ENCODE measurements at places on chromosomes 3 and 15. TPM values are rescaled to one million over a fixed set of nuclear protein-coding genes. Genes with fewer than 3 reads are reported as not detected.

OCA2 gene
- 0.64 TPM for total RNA-seq

STAC gene
- total RNA-seq, result 8.1 TPM

ZKSCAN7 gene
- 12.7 TPM for total RNA-seq

FOXL2 gene
- 1.8 TPM for total RNA-seq

ZCWPW2 gene
- 0.50 TPM for total RNA-seq

MSL2 gene
- 35.4 TPM for total RNA-seq

ANKRD34C gene
- 0.24 TPM for total RNA-seq

SUCLG2 gene
- 41.1 TPM for total RNA-seq

SLC28A1 gene
- total RNA-seq, result 0.68 TPM

GRCh38 chr3:187737368-187738070 lies 7.7 kb downstream of the BCL6 start:
- peak; percentile 23 for ATAC-seq

DNA sequence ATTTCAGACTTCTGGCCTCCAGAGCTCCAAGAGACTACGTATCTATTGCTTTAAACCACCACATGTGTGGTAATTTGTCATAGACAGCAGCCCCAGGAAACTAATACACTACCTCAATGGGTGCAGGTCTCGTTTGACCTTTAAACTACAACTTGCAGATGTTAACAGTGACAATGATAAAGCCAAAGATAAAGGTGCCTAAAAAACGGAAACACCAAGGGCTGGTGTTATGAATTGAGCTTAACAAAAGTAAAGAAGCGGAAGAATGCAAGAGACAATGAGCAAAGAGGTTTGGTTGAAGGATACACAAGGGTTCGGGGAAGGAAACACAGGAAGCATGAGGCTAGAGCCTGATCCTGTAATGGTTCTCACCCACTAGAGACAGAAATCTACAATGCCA lies 50.8 kb downstream of the RFTN1 start:
- no peak for ATAC-seq

DNA sequence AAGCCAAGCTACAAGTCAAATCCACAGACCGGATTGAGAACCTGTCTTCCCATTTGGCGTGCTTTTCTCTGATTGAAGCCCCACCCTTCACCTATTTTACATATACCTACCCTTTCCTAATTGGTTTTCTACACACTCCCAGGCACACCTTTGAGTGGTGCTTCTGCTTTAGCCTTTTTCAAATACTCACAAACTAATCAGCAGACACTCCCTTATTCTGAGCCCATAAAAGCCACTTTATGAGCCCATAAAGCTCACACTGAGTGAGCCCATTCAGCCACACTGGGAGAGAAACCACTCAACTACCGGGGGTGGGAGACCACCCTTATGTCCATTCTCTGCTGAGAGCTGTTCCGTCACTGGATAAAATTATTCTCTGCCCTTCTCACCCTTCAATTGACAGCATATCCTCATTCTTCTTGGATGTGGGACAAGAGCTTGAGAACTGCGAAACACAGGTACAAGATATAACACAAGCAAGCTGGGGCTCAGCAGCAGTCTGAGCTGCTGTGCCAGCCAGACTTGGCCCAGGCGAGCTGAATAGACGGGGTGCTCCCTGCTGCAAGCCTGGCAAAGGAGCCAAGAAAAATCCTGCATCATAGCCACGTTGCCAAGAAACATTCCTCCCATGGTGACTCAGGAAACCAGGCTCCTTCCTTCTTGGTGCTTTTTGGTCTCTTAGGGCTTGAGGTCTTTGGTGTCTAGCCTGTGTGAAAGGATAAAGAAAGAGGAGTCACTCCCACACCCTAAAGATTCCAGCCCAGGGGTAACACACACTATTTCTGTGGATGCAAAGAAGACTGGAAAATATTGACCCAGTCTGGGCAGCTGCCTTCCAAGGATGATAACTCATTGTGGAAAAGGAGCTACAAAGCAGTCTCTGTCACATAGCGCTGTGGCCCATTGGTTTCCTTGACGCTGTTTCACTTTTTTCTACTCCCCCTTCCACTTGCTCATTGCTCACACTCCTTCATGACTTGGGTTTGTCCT lies 609.7 kb downstream of the MCTP2 start:
- no peak for ATAC-seq

GRCh38 chr15:78000091-78000926 lies 77.2 kb downstream of the TBC1D2B start:
- no peak for ATAC-seq

- no peak for ATAC-seq
Observed at GRCh38 chr3:155880286-155880685, 9.8 kb downstream of the GMPS start.

- peak; percentile 42 for ATAC-seq
Observed at GRCh38 chr15:92161039-92161670, 232.5 kb upstream of the ST8SIA2 start.

- no peak for ATAC-seq
Observed at GRCh38 chr3:64122476-64122875, 99.2 kb upstream of the PSMD6 start.

DNA sequence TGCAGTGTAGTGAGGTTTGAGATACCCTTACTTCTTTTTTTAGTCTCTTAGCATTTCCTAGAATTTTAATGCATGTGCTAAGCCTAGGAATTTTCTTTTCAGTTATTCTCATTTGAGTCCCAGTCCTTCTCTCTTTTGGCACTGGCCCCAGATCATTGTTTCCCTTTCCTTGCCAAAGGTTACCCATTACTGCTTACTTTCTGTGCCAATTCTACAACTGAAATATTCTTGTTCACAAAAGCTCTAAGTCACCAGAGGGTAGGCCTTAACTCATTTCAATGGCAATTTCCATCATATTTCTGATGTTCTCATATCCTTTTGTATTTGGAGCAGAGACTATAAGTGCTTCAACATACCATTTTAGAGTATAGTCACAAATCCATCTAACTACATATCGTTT lies 199.6 kb upstream of the CBLB start:
- no peak for ATAC-seq

DNA sequence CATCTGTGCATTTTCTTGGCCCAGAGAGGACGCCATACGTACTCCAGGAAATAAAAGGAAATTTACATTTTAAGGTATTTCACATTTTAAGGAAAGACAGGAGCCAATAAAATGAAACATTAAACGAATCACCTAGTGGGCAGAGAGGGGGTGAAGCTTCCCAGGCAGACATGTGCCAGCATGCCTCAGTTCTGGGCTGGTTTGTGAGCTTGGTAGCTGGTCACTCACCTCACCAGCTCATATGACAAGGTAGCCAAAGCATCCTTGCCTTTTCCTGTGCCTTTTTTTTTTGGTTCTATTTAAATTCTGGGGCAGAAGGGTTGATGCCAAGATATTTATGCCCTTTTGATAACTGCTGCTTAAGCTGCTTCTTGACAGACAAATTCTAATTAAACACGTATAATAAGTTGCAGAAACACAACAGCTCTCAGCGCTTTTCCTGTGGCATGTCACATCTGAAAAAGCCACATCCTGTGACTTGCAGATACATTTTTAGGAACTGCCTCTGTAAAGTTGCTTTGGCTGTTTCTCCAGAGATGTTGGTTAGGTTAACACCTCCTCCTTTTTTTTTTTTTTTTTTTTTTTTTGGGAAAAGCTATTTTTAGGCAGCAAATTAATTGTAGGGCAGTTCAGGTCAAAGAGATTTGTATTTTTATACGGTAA lies 218.6 kb downstream of the PDCD6IP start:
- no peak for ATAC-seq

- ATAC-seq, result peak; percentile 22
Observed at GRCh38 chr15:26889298-26889898, 22.5 kb downstream of the GABRA5 start.

DNA sequence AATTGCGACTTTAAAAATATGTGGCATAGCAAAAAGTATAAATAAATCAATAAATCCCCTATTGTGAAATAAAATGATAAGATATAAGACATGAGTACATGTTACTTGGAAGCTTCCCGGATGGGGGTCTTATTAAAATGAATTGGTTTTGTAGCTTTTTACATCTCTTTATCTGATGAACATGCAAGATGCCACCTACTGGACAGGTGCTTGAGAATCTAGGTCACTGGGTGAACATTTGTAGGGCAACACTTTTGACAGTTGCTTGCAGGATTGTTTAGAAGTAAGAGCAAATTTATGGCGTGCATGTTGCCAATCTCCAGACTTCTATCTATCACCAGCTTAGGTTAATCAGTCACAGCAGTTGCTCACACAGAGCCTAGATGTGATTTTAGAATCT lies 362.7 kb upstream of the SUCLG2 start:
- no peak for ATAC-seq

DNA sequence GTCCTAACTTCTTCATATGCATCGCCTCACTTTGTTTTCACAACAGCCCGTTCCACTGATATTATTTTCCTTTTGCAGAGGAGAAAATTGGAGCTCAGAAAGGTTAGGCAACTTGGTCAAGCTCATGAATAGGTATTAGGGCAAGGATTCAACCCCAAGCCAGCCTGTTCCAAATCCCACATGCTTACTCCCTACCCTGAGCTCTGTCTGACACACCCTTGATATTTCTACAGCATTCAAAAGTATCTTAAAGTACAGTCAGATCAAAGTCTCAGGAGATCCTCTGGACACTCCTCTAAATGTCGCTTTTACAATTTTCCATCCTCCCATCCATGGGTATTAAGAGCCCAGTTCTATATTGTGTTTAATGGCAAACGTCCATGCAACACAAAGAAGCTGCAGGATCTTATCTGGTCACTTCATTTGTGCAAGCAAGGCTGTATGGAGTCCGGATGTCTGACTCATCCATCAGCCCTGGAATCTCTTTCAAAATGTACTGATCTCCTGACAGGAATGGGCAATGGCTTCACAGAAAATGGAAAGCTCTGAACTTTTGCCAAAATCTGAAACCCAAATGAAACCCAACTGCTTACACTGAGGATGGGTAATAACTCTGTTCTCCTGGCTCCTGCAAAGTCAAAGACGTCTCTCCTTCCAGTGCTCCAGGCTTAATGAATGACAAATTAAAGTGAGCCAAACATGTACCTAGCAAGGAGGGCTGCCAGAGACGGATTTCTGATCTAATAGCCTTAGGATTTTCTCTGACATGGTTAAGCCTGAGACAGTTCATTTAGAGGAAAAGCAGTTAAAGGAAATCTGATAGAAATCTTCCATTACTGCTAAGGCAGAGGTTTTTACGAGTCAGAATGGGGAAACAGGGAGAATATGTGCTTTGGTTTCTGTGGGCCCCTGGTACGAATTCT lies 230.9 kb upstream of the RORA start:
- ATAC-seq, result peak; percentile 54

- ATAC-seq, result no peak
Observed at GRCh38 chr3:159443266-159443665, 545.4 kb upstream of the IL12A start.

GRCh38 chr3:115098354-115099073 lies 48.6 kb downstream of the ZBTB20 start:
- ATAC-seq, result no peak

DNA sequence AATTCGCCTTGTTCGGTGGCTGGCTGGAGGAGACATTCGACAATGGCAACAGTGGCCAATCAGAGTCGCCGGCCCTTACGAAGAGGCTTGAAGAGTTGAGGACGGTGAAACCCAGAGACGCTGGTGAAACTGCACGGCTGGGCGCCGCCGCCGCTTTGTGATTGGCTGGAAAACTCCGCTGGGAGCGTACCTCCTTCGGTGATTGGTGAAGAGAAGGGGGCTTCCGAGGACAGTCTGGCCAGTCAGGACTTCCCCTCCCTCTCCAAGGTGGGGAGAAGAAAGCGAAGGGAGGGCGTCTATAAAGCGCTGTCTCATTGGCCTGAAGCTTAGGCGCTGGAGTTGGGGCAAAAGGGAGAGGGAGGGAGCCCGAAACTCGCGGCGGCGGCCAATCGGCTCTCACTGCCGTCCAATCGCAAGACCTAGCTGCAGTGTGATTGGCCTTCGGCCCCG lies 554 bp upstream of the GSK3B start:
- peak; percentile 78 for ATAC-seq

GRCh38 chr15:70147178-70147760 lies 49.6 kb upstream of the TLE3 start:
- ATAC-seq, result no peak

DNA sequence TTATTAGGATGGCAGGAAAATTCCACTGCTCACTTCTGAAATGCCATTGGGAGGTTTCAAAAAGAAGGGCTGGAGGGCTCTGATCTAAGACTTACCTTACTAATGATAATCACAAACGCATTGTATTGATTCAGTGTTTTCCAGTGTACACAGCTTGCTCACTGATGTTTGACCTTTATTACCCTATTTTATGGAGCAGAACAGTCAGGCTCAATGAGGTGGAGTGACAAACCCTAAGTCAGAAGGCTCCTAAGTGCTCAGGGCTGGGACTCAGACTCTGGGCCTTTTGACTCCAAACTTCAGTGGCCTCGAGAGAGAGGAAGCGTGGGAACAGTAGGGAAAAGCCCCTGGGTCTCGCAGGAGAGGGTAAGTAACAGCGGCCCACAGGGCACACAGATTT lies 20.3 kb upstream of the RAD18 start:
- ATAC-seq, result no peak

GRCh38 chr3:62556121-62556815 lies 182.9 kb upstream of the FEZF2 start:
- ATAC-seq, result no peak

DNA sequence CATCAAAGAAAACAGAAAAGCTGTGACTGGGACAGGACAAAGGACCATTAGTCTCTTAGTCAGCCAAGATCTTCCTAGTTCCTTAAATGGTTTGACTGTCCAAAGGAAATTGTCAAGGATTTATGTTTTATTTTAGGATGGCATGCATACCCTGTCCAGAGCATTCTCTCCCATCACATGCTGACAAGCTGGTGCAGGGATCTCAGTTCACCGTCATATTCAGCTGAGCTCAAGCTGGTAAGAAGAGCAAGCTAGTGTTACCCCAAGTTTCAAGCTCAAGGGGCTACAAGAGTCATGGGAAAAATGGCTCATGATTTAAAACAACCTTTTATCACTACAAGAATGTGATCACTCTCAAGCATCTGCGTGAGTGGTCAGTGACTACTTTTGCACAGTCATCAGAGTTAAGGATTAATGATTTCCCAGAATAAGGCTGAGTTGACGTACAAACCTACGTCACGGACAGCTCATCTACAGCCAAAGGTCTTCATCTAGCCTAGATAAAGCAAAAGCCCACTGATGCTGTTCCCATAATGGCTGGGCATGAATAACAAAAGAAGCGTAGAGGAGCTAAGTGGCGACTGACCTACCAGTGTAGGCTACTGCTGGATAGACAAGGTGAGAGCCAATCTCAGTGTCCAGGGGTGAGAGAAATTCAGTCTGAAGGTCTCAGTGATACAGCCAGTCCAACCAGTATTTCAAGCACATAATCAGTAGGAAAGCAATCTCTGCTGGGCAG lies 157.5 kb downstream of the GABRB3 start:
- ATAC-seq, result no peak

GRCh38 chr15:89401631-89402517 lies 67.2 kb upstream of the POLG start:
- ATAC-seq, result no peak

DNA sequence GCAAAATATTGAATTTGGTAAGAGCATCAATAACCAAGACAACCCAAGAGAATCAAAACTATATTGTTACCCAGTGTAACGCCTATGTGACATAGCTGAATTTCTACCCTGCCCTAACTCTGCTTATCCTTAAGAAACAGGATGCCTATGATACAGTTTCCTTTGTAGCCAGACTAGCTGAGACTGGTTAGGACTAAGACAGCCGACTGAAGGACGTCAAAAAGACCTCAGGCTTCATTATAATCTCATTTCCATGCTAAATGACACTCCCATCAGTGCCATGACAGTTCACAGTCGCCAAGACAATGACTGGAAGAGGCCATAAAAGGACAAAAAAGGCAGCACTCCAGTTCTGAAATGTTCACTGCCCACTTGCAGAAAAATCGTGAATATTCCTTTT lies 66.8 kb downstream of the GBE1 start:
- no peak for ATAC-seq

GRCh38 chr3:78900426-78900825 lies 867.4 kb downstream of the ROBO1 start:
- peak; percentile 17 for ATAC-seq

- no peak for ATAC-seq
Observed at GRCh38 chr3:906739-907138, 186.1 kb upstream of the CNTN6 start.

Measured in motor neuron (in vitro differentiated cells).